ENCODE measurements at places on chromosomes 4 and X. TPM values are rescaled to one million over a fixed set of nuclear protein-coding genes. Genes with fewer than 3 reads are reported as not detected.

MAGEB17 gene
- not detected for total RNA-seq

HAND2 gene
- not detected for total RNA-seq

UGT2B28 gene
- not detected for total RNA-seq

SLITRK2 gene
- total RNA-seq: not detected

FANCB gene
- total RNA-seq: 0.51 TPM

CENPC gene
- total RNA-seq: 6.8 TPM

PABPC4L gene
- 0.81 TPM for total RNA-seq

ITIH6 gene
- not detected for total RNA-seq

FRG2 gene
- total RNA-seq: not detected

PTPN13 gene
- 43.5 TPM for total RNA-seq

PRICKLE3 gene
- total RNA-seq: 10.8 TPM

RPS6KA3 gene
- total RNA-seq: 18.1 TPM

ZCCHC12 gene
- total RNA-seq: not detected

TMEM35A gene
- 0.38 TPM for total RNA-seq

SYTL5 gene
- total RNA-seq: 0.16 TPM

GPR143 gene
- total RNA-seq: 27.1 TPM

ABCG2 gene
- 1.1 TPM for total RNA-seq

PHOX2B gene
- total RNA-seq: not detected

DDX53 gene
- total RNA-seq: not detected

GAGE12E gene
- not detected for total RNA-seq

HPGD gene
- total RNA-seq: 4.9 TPM

AGTR2 gene
- not detected for total RNA-seq

CPLX1 gene
- 1.8 TPM for total RNA-seq

PFKFB1 gene
- total RNA-seq: not detected

CXorf49 gene
- not detected for total RNA-seq

CDX4 gene
- total RNA-seq: not detected

NWD2 gene
- not detected for total RNA-seq

MBNL3 gene
- 1.9 TPM for total RNA-seq

PIN4 gene
- 3.8 TPM for total RNA-seq

IL15 gene
- 7.3 TPM for total RNA-seq

ETDA gene
- total RNA-seq: not detected

PRSS48 gene
- total RNA-seq: not detected

DSPP gene
- total RNA-seq: not detected

TRIM61 gene
- 0.25 TPM for total RNA-seq

FREM3 gene
- total RNA-seq: not detected

IQSEC2 gene
- 12.9 TPM for total RNA-seq

SPP1 gene
- total RNA-seq: 349 TPM

SPATA18 gene
- 8.1 TPM for total RNA-seq

PRR32 gene
- total RNA-seq: not detected

ZFP92 gene
- total RNA-seq: 0.49 TPM

CT47B1 gene
- not detected for total RNA-seq

PCYT1B gene
- total RNA-seq: 0.51 TPM

PCDH7 gene
- 26.2 TPM for total RNA-seq

TLR6 gene
- total RNA-seq: 0.49 TPM

WAS gene
- not detected for total RNA-seq

GAK gene
- total RNA-seq: 116 TPM

GAGE13 gene
- total RNA-seq: not detected

UGT2B7 gene
- total RNA-seq: 185 TPM

Measured in mesangial cell (primary cell).